NCI-H187 (cell line): ENCODE measurements at places on chromosomes 4 and X.
A peak's percentile ranks its signal among the peaks of the same experiment; 100 is the strongest.

GRCh38 chr4:139528377-139529005 lies 27.5 kb downstream of the SETD7 start:
- no peak for DNase-seq

GRCh38 chr4:112567536-112567935 lies 51.6 kb upstream of the NEUROG2 start:
- no peak for DNase-seq

DNA sequence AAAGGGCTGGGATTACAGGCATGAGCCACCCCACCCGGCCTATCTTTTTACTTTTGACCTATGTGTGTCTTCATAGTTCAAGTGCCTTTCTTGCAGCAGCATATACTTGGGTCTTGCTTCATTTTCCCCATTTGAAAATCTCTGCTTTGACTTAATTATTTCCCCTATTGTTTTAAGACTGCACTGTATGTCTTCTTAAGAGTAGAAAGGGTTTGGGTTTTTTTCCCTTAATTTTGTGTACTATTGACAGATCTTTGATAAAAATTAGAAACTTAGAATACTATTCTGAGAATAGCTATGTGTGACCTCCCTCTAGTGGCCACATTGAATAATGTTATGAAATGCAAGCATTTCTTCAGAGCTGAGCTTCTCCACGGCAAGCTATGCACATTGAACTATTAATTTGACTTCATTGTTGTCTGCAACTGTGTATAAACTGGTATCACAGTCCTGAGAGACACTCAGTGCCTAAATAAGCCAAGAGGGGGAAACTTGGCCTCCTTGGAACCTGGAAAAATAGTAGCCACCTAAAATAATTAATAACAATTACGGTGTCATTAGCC lies 8.7 kb upstream of the SLC25A4 start:
- no peak for DNase-seq

DNA sequence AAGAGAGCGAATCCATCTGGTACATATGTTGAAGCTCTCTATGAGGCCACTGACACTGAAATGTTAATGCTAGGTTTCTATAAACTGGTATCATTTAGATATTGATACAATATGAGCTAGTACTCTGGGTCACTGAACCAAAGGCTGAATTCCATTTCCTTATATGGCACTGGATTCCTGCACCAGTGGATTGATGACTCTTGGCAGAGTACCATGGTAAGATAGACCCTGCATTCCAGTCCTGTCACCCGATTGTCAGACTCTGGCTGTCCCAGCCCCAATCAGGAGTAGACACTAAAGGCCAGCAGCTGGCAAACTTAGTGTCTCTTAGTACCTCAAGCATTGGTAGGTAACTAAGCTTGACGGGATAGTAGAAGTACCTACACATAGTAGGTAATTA lies 44.0 kb upstream of the EOLA2 start:
- no peak for DNase-seq

DNA sequence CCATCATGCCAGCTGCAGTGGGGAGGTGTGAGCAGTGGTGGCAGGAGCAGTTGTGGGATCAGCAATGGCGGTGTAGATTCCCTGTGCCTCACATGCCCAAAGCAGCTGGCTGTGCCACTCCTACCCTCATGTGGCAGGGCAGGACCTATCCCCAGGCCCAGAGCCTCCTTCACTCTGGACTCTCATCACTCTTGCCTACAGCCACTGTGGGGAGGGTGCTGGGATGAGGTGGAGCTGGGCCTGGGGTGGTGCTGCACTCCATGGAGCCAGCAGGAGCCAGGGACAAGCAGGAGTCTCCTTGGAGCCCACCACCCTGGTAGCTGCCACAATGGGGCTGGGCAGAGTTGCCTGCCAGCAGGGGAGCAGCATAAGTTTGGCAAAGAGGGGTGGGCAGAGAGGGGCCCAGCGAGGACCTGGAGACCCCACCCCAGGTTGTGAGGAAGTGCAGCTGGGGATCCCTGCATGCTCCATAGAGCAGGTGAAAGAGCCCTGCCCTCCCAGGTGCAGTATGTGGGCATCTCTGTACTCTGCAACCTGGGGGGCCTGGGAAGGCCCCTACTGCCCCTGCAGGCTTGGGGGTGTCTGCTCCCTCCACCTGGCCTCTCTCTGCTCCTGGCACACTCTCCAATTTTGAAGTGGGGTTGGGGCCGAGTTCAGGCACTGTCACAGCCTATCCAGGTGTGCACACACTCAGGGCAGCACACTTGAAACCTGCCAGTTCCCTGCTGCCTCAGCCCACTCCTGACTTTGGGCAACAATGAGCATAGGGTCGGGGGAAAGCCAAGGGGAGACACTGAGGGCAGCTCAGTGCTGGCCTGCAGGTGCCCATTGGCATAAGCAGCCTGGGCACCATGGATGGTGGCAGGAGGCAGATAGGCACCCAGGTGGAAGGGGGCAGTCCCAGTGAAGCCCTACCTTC lies 74.0 kb upstream of the INTU start:
- DNase-seq, result no peak

DNA sequence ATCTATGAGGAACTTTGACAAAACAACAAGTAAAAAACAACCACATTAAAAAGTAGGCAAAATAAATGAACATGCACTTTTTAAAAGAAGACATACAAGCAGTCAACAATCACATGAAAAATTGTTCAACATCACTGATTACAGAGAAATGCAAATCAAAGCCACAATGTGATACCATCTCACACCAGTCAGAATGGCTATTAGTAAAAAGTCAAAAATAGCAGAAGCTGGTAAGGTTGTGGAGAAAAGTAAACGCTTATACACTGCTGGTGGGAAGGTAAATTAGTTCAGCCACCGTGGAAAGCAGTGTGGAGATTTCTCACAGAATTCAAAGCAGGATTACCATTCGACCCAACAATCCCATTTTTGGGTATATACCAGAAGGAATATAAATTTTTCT lies 17.0 kb upstream of the LNX1 start:
- no peak for DNase-seq

DNA sequence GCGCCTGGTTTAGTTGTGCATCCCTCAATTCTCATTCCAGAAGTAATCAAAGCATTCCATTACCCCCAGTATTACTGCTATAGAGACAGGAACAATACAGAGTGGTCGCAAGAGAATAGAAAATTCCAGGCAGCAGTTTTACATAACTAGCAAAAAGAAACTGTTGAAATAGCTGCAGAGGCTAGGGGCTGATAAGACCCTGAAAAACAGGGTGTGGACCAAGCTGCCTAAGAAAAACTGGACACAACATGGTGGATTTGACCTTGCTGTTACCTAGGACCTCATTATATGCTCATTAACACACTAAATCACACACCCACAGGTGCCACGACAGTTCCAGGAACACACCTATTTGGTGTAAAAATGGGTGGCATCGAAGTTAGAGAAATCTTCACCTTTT lies 15.4 kb downstream of the EPGN start:
- no peak for DNase-seq

DNA sequence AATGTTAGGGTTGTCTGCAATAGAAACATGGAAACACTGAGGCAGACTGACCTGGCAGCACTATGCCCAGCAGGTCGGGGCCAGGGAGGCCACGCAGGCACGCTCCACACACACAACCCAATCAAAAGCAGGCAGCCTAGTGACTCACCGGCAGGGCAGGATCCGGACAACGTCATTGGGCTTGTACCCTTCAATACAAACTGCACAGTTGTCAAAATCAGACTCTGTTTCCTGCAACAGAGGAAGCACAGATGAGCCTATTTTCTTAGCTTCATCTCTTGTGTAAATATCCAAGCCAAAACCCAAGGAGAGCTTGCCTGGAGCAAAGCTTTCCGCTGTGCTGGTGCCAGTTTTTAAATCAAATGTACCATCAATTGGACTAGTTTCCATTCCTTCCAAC lies 185.8 kb downstream of the RNF150 start:
- no peak for DNase-seq

GRCh38 chrX:46649421-46650260 lies 76.1 kb downstream of the CHST7 start:
- DNase-seq, result no peak

- no peak for DNase-seq
Measured at GRCh38 chr4:71445811-71446210, 107.0 kb downstream of the SLC4A4 start.

DNA sequence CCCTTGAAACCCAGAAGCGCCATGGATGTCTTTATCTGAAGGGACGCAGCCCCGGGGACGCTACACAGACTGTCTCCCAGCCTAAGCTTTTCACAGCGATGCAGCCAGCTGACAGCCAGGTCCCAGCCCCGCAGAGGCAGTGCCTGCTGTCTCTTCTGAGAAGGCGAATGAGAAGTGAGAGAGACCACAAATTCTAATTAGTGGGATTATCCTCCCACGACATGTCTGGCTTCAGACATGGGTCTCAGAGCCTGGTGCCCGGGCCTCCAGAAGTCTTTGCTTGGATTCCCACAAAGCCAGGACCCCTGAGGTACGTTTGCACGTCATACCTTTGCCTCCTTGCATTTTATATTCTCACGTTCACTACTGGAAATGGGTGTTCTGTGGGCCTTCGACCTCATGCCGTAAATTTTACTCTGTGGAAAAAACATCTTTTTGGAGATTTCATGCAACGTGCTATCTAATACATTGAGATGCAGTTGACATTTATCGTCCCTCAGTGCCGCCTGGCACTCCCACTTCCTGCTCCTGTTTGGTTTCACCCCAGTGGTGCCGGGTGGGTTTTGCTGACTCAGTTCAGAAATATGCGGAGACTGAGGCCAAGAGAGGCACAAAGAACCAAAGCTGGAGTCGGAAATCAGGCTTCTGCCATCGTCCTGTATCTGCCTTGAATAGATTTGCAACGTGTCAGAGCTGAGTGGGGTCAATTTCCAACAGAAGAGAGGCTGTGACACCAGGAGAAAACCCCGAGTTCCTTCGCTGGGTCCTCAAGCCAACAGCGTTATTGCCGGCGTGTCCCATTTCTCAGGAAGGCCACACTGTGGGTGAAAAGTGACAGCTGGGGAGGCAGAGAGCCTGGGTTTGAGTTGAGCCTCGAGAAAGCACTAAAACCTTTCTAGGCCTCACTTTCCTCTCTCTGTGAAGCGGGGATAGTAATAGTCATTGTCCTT lies 114.4 kb downstream of the STK32B start:
- DNase-seq, result no peak

- DNase-seq, result peak; percentile 61
Measured at GRCh38 chr4:153022241-153022715, 86.2 kb downstream of the FHDC1 start.

- no peak for DNase-seq
Measured at GRCh38 chrX:108584617-108585211, 145.1 kb downstream of the COL4A5 start.

GRCh38 chrX:140983730-140984129 lies 18.7 kb upstream of the SPANXB1 start:
- DNase-seq, result no peak

GRCh38 chrX:54980334-54980733 lies 13.7 kb downstream of the PFKFB1 start:
- DNase-seq, result no peak

- no peak for DNase-seq
Measured at GRCh38 chr4:2390146-2390545, 28.3 kb downstream of the ZFYVE28 start.

GRCh38 chr4:140291259-140291658 lies 82.2 kb upstream of the SCOC start:
- DNase-seq, result no peak

GRCh38 chr4:3681191-3681590 lies 85.0 kb upstream of the ADRA2C start:
- no peak for DNase-seq

GRCh38 chr4:98614662-98615061 lies 43.7 kb downstream of the TSPAN5 start:
- DNase-seq, result no peak

GRCh38 chrX:54785901-54786300 lies 12.2 kb downstream of the ITIH6 start:
- no peak for DNase-seq

DNA sequence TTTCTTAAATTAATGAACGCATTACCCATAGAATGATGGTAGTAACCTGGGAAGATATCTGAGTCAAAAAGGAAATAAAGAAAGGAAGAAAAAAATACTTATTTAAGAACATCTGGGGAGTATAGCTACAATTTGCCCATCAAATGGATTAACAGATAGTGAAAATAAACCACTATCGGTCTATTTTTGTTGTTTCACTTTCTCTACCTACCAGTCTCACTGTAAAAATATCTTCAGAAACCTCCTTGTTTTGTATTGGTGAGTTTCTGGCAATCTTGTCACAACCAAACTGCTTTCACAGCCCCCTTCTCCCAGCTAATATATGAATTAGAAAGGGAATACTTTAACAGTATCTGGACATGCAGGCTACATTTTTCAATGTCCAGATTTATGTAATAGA lies 783.5 kb downstream of the STPG2 start:
- DNase-seq, result no peak

DNA sequence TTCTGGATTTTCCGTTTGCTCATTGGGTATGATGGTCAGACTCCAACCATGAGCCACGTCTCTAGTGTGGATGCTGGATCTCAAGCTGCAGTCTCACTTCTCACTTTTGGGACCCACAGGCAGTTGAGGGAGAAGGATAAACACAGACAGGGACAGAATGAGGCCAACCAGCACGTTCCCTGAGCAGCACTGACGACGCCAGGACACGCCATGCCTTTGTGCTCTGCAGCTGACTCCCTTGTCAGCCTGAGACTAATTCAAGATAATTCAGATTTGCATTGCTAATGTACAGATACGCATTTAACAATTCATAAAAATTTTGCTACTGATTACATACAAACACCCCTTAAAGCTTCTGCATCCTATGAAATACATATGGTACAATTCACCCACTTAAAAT lies 106.5 kb downstream of the FAM193A start:
- DNase-seq, result no peak

DNA sequence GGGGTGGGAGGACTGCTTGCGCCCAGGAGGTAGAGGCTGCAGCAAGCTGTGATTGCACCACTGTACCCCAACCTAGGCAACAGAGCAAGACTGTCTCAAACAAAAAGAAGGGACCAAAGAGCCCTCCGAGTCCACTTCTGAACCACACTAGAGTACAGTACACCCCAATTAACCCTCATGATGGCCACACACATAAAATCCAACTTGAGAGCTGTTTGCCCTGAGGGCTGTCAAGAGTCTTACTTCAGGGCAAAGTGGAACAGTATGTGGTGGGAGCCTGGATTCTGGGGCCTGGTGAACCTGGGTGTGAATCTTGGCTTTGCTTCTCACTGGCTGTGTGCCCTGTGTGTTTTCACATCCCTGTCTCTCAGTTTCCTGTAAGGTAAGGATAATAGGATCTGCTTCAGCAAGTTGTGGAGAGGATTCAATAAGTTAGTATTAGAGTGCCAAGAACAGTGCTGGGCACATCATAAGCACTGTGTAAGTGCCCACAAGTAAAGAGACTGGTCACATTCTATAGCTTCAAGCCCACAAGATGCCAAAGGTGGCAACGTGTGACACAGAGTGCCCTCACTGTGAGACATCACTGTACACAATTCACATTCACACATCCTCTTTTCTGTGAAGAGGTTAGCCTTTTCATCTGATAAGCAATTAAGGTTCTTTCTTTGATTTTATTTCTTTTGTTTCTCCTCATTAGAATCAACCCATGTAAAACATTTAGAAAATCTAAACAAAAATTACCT lies 52.1 kb downstream of the LEF1 start:
- DNase-seq, result no peak

GRCh38 chrX:15619053-15619755 lies 18.4 kb upstream of the ACE2 start:
- DNase-seq, result no peak

DNA sequence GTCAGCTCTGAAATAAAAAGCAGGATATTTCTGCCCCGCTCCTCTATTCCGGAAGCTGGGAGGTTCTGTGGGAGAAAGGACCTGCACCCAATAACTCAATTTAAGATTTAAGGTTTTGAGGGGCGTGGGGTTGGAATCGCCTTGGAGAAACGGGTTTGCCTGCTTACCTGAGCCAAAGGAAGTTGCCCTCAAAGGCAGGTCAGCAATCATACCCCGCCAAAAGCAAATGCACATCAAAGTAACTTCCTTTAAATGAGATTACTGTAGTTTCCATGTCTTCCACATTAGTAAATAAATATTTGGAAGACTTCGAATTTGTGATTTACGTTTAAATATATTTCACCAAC lies 978 bp upstream of the HS3ST1 start:
- DNase-seq, result no peak
